H7 (cell line): ENCODE measurements at places on chromosomes 3 and 15. TPM values are rescaled to one million over a fixed set of nuclear protein-coding genes. Genes with fewer than 3 reads are reported as not detected.

GRCh38 chr3:156561533-156561932 lies 6.6 kb upstream of the SSR3 start:
- DNase-seq = no peak

DNA sequence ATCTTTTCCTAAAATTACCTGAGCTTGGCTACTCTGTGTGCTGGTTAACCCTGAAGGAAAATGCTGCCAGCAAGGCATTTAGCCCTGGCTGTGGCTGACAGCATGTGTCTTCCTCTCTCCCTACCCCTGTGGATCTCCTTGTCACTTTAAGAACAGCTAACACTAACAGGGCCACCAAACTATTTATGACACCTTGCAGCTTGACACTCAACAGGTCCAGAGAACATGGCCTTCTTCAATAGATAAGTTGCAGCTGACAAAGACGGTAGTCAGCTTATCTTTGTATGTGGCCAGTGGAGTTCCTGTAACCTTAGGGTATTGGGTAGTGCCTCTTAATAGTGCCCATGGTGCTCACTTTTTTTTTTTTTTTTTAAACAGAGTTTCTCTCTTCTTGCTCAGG lies 32.0 kb upstream of the COPB2 start:
- DNase-seq = no peak

GRCh38 chr3:183833516-183833915 lies 8.1 kb upstream of the MAP6D1 start:
- no peak for DNase-seq

GRCh38 chr3:188796122-188796631 lies 375.6 kb upstream of the TPRG1 start:
- no peak for DNase-seq

DNA sequence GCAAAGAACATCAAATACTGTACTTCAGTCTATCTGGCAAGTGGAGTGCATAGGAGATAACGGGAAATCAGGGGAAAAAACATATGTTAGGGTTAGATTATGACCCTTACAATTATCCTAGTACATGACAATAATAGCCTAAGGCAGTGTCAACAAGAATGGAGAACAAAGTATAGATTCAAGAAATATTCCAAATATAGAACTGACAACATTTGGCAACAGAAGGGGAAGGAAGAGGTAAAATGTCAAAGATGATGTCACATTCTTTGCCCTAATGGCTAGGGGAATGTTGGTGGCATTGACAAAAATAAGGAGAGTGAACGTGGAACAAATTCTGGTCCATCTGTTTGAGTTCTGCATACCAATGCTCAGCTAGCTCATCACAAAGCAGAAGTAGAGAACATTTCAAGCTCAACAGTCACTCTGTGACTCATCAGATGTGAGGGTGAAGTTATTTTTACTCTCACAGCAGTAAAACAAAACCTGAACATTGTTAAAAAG lies 15.5 kb upstream of the ATP8B4 start:
- DNase-seq = no peak

DNA sequence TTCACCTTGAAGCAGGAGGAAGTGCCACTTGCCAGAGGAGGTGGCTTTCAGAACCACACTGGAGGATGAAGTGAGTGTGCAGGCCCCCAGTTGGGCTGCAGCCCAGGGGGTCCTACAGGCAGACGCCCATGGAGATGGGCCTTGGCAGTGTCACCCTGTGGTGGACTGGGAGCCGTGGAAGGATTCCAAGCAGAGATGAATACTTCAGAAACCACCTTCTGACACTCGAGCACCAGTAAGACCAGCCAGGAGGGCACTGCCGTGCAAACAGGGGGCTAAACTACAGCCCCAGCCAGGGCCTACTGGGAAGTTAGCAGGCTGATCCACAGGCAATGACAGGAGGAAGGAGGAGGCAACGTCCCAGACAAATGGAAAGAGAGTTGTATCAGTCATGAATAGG lies 55.4 kb downstream of the VGLL4 start:
- DNase-seq = no peak

DNA sequence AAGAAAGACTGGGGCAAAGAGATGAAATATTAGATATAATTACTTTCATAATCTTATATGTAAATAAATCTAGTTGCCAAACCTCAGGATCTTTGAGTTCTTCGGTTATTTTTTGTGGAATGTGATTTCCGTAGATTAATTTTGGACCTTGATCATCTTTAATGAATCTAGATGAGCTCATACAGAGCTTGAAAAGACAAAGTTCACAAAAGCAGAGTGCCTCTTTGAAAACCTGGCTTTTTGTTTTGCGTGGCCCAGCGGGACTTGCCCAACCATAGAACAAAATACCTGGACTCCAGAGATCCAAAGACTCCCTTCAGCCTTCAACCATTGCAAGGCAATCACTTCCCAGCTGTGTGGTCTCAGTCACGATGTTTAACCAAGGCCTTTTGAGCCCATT lies 54.8 kb upstream of the CHST2 start:
- no peak for DNase-seq

DNA sequence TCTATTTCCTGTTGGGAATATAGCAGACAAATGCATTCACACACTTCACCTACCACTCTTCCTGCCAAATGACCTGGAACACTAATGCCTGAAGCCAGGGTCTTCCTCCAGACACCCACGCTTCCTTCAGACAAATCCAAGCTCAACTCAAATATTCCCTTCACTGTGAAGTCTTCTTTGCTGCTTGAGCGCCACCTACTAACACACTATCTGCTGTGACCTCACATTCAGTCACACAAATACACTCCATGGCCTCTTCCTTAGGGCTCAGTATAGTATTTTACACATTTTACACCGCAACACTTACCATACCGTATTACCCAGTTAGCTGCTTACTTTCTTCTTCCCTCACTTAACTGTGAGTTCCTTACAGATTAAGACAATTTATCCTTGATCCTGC lies 149.4 kb downstream of the SHOX2 start:
- peak; percentile 9 for DNase-seq

DNA sequence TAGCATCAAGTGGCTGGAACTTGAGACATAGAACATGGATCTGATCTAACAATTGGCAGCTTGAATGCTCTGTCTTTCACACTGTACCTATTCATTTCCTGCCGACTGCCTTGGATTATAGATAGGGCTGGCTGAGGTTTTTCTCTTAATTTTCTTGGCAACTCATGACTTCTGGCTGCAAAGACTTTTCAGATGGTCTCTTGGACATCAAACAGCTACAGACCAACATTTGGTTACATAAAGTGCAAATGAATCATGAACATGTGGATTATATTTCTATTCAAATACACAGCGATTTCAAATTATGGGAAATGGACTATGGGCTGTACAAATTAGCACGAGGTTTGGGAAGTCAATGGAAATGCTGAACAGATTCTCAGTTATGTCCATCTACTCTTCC lies 26.2 kb upstream of the IL16 start:
- no peak for DNase-seq

- no peak for DNase-seq
Measured at GRCh38 chr15:85550283-85550682, 169.9 kb downstream of the AKAP13 start.

DNA sequence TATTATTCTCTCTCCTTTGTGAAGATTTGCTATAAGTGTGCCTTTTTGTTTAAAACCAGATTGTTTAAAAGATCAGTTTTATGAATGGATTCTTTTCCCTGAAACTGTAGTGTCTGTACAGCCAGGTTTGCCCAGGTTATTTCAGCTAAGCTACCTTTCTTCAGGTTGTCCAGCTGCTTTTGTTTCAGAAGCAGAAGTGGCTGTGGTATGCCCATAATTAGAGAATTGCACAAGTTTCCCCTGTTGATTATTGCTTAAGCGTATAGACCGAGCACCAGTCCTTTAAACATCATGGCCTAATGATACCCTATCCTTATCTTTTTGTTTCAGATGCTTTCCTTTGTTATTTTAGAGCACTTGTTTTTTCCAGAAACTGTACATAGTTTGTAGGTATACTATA lies 10.2 kb downstream of the ASB7 start:
- no peak for DNase-seq

DNA sequence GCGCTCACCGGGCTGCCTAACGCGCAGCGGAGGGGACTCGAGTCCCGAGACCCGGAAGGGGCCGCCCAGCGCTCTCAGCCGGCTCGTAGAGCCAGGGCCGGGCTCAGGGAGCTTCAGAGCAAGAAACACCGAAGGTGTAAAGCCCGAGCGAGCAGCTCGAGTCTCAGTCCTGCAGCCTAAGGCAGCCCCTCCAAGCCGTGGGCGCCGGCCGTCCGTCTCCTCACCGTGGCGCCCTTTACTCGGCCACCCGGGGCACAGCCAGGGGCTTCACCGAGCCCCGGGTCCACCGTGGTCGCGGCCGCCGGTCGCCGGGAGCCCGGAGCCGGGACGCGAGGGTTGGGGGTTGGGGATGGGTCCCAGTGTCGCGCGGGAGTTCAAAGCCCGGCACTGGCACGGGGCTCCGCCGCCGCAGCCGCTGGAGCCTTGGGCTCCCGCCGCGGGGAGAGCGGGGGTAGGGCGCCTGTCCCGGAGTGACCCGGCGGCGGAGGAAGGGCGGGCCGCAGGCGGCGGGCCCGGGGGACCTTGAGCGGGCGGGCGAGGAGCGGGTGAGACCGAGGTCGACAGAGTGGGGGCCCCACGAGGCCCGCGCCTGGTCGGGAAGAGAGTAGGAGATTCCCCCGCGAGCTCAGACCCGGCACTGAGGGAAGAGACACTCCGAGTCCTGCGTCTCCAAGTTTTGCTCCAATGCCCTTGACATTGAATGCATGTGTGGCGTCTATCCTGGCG lies 26.9 kb upstream of the THRB start:
- DNase-seq = peak; percentile 71

TATDN2 gene
- 5.3 and 9.8 TPM in 2 replicates for total RNA-seq

AMIGO3 gene
- 5.7 and 5.8 TPM in 2 replicates for total RNA-seq

CPB1 gene
- total RNA-seq = 0.07 TPM in 1 of 2 replicates, not detected in the other

COL8A1 gene
- total RNA-seq = 0.59 and 1.2 TPM in 2 replicates

C3orf85 gene
- total RNA-seq = not detected in 2 replicates

FBXW12 gene
- total RNA-seq = 0.07 and 0.67 TPM in 2 replicates

CPNE9 gene
- total RNA-seq = 0.18 and 0.38 TPM in 2 replicates
